ENCODE measurements at places on chromosomes 6 and 20.

- no peak for DNase-seq
These were observed 20.4 kb upstream of the LBP start for GRCh38 chr20:38325905-38326304.

DNA sequence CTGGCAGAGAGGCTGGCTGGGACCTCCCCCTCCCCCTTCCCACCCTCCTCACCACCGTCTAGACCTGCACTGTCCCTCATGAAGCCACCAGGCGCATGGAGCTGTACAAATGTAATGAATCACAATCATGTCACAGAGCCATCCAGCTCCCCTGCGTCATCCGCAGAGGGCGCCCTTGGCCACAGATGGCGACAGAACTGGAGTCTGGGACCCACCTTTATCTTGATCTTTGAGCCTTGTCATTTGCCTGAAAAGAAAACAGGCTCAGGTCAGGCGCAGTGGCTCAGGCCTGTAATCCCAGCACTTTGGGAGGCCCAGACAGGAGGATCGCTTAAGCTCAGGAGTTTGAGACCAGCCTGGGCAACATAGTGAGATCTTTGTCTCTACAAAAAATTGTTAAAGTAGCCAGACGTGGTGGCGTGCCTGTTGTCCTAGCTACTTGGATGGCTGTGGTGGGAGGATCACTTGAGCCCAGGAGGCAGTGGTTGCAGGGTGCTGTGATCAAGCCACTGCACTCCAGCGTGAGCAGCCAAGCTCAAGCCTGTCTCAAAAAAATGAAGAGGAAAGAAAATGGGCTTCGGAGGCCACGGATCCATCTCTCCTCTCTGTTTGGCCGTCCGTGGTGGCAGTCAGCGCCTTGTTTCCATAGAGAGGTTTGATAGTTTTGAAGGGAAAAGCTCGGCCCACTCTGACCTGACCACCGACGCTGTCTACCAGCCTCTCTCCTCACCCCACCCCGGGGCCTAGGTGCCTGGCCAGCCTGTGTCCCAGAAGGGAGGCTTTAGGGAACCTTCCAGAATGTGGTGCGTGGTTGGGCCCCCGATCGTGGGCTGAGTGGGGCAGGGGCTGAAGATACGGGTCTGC is 6.2 kb downstream of the COL9A3 start:
- DNase-seq: peak; percentile 46

- DNase-seq: peak; percentile 50
These were observed 28.7 kb downstream of the MYB start for GRCh38 chr6:135209803-135210202.

DNA sequence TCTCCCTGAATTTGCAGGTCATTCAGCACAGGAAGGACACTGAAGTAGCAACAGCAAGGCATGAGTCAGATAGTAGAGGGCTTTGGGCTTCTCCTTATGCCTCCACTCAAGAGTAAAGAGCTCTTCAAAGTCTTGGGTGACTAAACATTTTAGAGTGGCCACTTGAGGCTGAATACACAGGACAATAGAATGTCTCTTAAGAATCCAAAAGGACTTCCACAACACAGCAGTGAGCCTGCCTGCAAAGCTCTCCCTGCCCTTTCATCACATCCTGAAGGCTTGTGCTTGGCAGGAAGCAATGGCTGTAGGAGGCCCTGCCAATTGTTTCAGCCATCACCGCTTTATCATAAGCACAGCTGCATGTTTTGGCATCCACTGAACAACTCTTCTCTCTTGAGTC is 36.8 kb downstream of the FOXQ1 start:
- no peak for DNase-seq

- no peak for DNase-seq
These were observed 690 bp upstream of the FILIP1 start for GRCh38 chr6:75494290-75494689.

GRCh38 chr6:163756079-163756478 is 341.6 kb downstream of the QKI start:
- no peak for DNase-seq

DNA sequence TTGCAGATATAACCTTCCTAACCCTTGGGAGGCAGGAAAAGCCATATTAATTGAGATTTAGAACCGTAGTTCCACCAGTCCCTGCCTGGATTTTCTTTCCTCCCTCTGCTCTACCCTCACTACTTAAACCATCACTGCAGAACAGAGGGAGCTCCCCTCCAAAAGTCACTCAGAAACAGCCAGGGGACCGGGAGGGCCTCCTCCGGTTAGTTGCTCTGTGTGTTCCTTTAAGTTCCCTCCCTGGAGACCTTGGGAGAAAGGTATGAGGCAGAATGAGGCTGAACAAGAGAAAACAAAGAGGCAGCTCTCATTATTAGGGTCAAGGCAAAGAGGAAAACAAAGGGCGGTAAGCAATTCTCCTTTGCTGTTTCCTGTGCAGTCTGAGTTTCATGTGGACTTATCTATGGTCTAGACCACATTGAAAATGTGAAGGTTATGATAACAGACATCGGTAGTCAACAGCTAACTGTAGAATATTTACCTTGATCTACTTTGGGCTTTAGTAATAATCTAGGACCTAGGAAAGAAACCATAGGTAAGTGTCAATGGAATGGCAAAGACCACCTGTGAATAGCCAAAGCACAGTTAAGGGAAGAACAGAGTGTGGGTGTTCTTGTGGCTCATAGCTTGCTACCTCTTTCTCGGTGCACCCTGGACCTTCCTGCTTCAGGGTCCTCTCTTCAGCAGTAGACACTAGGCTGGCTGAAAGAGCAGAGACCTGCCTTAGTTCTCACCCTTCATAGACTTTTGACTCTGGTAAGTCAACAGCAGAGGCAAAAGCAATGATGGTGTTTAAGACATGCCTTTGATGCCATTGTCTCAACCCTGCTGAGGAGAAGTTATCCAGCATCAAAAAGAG is 250.9 kb upstream of the CITED2 start:
- DNase-seq: no peak

GRCh38 chr6:108561742-108562502 is 1.2 kb downstream of the FOXO3 start:
- no peak for DNase-seq

GRCh38 chr6:111950661-111951496 is 77.6 kb upstream of the FYN start:
- DNase-seq: peak; percentile 59

- DNase-seq: peak; percentile 58
These were observed 28.8 kb downstream of the GCM1 start for GRCh38 chr6:53119772-53120409.

- peak; percentile 7 for DNase-seq
These were observed 37.8 kb downstream of the HFE start for GRCh38 chr6:26124781-26125685.

DNA sequence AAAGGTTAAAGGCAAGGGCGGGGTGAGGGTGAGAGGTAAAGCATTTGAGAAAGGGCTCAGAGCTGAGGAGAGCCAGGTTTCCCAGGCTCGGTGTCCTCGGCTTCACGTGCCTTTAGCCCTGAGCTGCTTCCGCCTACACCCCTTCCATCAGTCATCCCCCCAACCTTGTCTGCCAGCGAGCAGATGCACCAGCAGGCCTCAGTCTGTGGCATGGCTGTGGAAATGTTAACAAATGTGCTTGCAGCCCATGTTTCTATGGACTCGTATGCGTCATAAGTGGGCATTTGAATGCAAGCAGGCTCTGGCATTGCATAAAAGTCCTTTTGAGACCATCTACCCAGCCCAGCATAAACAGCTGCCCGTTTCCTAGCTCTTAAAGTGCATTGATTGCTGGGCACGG is 88.8 kb downstream of the SYNJ2 start:
- no peak for DNase-seq

GRCh38 chr6:93307505-93308409 is 111.6 kb downstream of the EPHA7 start:
- DNase-seq: no peak

DNA sequence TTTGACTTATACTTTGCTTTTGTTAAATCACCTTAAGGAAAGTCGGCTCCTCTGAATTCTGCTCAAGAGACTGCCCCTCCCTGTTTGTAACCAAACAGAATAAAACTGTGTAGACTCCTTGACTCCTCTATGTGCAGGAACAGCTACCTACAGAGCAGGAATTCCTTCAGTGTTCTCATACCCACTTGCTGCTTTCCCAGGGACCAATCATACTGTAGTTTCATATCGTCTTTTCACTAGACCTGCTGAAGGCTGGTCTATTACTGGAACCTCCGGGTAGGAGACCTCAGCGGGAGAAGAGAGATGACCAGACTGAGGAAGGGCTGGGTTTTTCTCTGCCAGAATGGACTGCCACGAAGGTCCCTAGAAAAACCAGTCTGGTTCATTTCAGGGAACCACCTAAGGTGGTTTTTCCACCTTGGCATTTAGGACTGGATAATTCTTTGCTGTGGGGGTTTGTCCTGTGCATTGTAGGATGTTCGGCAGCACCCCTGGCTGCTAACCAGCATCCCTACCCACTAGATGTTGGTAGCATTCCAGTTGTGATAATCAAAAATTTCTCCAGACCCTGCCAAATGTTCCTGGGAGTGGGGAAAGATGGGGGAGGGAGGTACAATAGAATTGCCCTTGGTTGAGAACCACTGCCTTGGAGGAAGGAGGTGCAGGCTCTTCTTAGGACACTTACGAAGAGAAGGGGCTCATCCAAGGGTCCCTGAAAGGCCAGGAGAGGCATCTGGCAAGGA is 80.5 kb downstream of the DNAAF9 start:
- no peak for DNase-seq

DNA sequence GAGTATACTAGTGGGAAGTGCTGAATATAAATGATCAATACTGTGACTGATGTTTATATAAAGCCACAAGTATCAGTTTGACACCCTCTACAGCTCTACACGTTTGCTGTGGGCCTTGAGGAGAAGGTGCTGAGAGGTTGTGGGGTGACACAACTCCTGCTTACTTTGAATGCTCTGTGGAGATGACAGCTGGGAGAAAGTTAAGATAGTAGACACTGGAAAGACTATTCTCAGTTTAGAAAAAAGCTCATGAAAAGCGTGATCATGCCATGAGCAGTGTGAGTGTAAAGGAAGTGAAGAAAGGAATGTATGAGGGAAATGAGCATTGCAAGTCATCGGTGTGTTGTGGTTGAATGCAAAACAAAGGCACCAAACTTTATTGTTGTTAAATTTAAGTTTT is 215.8 kb downstream of the UTRN start:
- DNase-seq: no peak

- DNase-seq: no peak
These were observed 9.2 kb downstream of the DUSP22 start for GRCh38 chr6:301526-301925.

DNA sequence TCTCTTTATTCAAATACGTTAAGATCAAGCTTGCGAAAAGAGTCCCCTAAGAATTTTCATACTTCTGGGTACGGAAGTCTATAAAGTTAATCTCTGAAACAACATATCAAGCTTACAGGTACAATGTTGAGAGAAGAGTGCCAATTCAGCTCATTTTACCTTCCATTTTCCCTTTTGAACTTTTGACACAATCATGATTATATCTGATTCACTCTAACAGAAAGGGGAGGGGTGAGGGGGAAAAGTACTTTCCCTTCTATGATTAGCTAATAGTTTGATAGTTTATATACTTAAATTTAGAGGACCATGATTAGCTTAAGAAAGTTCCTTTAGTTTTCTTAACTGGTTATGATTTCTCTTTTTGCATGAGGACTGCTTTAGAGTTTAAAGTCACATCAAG is 33.5 kb downstream of the SNX3 start:
- no peak for DNase-seq

Measured in fibroblast of skin of scalp (primary cell).